ENCODE measurements at places on chromosomes 6 and 20.

DNA sequence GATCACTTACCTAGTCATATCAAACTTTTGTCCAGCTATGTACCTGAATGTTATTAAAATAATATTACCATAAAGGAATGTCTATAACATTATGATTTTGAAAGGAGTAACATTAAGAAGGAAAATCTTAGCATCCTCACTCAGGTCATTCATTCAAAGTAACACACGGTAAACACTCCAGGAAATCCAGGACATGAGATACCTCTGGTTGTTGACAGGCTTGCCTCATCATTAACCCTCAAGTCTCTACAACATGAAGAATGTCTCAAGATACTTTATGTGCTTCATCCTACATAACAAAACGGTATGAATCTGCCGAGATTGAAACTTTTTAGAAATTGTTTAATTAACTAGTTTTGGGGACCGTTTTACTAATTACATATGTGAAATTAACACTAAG, 690 bp upstream of the FILIP1 start:
- DNase-seq = no peak

DNA sequence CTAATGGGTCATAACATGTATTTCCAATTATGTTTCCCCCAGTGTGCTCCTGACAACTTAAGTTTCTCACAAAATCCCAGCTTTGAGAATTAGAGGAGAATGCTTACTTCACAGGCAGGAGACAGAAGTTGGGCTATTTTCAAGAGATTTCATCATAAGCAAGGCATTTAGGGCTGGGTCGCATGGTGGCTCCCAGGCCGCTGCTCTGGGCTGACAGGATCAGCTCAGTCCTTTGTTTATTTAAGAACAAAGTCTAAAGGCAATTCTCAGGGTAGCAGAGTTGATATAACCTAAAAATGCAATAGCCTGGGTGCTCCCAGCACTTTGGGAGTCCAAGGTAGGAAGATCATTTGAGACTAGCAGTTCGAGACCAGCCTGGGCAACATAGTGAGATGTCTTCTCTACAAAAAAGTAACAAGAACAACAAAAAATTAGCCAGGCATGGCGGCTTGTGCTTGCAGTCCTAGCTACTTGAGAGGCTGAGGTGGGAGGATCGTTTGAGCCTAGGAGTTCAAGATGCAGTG, 10.9 kb downstream of the FOXQ1 start:
- DNase-seq = no peak

DNA sequence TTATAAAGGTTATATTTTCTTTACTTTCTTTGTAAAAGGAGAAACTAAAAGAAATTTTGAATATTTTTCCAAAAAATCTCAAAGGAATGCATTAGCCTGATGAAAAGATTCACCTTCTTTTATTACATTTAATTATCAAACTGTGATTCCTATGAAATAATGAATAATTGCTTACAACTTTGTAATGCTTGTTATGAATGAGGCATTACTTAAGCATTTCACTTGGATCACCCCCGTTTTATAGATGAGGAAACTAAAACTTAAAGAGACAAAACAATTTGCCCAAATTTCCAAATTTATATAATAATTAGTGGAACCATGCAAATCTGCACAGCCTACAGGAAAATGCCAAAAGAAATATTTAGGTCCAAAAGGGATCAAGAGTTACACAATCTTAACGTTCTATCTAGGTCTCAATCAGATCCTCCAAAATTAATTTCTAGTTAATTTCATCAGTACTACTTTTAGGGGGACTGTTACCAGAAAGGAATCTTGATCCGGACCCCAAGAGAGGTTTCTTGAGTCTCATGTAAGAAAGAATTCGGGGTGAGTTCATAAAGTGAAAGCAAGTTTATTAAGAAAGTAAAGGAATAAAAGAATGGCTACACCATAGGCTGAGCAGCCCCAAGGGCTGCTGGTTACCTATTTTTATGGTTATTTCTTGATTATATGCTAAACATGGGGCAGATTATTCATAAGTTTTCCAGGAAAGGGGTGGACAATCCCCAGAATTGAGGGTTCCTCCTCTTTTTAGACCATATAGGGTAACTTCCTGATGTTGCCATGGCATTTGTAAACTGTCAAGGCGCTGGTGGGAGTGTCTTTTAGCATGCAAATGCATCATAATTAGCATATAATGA, 288.0 kb downstream of the ADGB start:
- DNase-seq = no peak

- no peak for DNase-seq
These were observed at the start of gene BHLHE23 for GRCh38 chr20:63006540-63007359. Gene BHLHE23 (minus strand): TSS chr20:63006964. CDS start chr20:63006774, 190 bp downstream.

DNA sequence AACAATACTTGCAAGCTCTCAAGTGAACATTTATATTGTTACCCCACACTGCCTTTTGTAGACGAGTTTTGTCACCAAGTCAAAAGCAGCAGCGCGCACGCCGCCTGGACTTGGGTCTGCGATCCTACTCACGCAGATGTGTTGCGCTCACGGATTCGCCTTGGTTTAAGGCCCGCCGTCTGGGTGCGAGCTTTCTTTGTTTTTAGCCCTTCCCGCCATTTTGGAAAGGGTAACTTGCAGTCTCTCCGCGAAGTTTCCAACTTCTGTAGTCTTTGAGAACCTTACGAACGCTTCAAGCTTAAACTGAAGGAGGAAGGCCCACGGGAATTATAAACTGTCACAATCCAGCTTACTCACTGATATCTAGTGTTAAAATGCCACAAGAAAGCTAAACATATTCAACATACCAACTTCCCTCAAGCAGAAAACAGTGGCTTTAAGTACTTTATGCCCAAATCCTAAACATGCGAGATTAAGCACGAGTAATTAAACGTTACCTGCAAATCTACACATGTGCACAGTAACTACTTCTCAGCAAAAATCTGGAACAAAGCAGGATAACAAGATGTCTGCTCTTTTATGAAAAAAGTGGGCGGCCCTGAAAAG, 80.4 kb upstream of the BTN3A2 start:
- no peak for DNase-seq

DNA sequence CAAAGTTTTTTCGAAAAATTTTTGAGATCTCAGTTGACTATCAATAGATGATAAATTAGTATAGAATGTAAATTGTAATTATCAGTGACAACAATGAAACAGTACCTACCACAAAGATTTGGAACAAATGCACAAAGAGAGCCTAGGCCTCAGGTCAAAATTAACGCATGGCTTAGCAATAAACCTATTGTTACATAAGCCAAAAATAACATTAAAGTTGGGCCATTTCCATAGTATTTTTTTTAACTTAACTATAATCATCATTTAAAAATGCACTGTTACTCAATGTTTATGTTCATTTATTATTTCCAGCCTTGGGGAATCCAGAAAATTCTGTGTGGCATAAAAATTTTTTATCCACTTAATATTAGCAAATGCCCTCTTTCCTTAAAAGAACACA, 117.0 kb downstream of the EPB41L2 start:
- no peak for DNase-seq

- no peak for DNase-seq
These were observed 43.0 kb downstream of the GOPC start for GRCh38 chr6:117559299-117559698.
